ENCODE measurements at places on chromosomes 4 and X. TPM values are rescaled to one million over a fixed set of nuclear protein-coding genes. Genes with fewer than 3 reads are reported as not detected.
A peak's percentile ranks its signal among the peaks of the same experiment; 100 is the strongest.

Gene GRIA3
- 3.0 TPM for total RNA-seq

Gene NPY2R
- 0.41 TPM for total RNA-seq

Gene MGAT4D
- total RNA-seq, result not detected

Gene ARL9
- total RNA-seq, result 0.31 TPM

Gene BST1
- total RNA-seq, result not detected

Gene STK26
- total RNA-seq, result 92.5 TPM

Gene F9
- not detected for total RNA-seq

Gene DRP2
- 0.20 TPM for total RNA-seq

Gene RAB39B
- 9.3 TPM for total RNA-seq

Gene GAGE2A
- not detected for total RNA-seq

GRCh38 chrX:130857207-130857606 is 45.8 kb downstream of the ENOX2 start:
- no peak overlapping the region for H3K27ac ChIP-seq
- no peak overlapping the region for H3K4me3 ChIP-seq
- no peaks in the 10 kb centered on the region for H3K36me3 ChIP-seq
- no peaks in the 10 kb centered on the region for H3K4me1 ChIP-seq
- H3K27me3 ChIP-seq, result no peaks in the 10 kb centered on the region
- DNase-seq, result no peak

DNA sequence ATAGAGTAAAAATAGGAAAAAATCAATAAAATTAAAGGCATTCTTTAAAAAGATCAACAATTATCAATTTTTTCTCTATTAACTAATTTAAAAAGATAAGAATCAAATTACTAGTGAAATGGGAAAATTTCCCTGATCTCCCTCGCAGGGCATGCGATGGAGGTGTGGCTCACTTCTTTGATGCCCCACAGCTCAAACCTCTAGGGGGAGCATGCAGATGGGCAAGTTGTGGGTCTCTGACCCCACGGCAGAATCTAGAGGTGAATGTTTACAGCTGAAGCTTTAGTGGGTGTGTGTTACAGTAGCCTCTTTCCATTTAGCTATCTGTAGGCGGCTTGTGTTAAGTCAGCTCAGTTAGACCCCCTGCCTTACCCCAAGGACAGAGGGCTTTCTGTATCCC is 1348.8 kb downstream of the PCDH18 start:
- peak; percentile 15 for DNase-seq
- no peaks in the 10 kb centered on the region for H3K27me3 ChIP-seq
- H3K4me1 ChIP-seq, result no peaks in the 10 kb centered on the region
- H3K27ac ChIP-seq, result no peak overlapping the region

- no peaks in the 10 kb centered on the region for H3K4me1 ChIP-seq
- H3K4me3 ChIP-seq, result no peak overlapping the region
- peaks cover 4% of the 10 kb centered on the region for H3K27me3 ChIP-seq
- no peaks in the 10 kb centered on the region for H3K36me3 ChIP-seq
- H3K27ac ChIP-seq, result no peak overlapping the region
- no peak for DNase-seq
These were observed 46.6 kb upstream of the FAM47C start for GRCh38 chrX:36961590-36961989.

GRCh38 chr4:177008836-177009501 is 216.2 kb upstream of the VEGFC start:
- no peaks in the 10 kb centered on the region for H3K36me3 ChIP-seq
- no peak overlapping the region for H3K27ac ChIP-seq
- H3K27me3 ChIP-seq, result no peaks in the 10 kb centered on the region

- DNase-seq, result no peak
- no peak overlapping the region for H3K27ac ChIP-seq
- H3K4me1 ChIP-seq, result no peaks in the 10 kb centered on the region
- no peak overlapping the region for H3K4me3 ChIP-seq
These were observed 204.9 kb downstream of the MID1 start for GRCh38 chrX:10415306-10416001.

GRCh38 chr4:148447681-148448080 is 5.5 kb upstream of the NR3C2 start:
- H3K36me3 ChIP-seq, result no peaks in the 10 kb centered on the region
- peaks cover 7% of the 10 kb centered on the region for H3K4me1 ChIP-seq
- no peak for DNase-seq
- H3K27me3 ChIP-seq, result peaks cover 8% of the 10 kb centered on the region

- no peak overlapping the region for H3K27ac ChIP-seq
- peaks cover 3% of the 10 kb centered on the region for H3K4me1 ChIP-seq
- no peak for DNase-seq
- H3K27me3 ChIP-seq, result no peaks in the 10 kb centered on the region
- no peaks in the 10 kb centered on the region for H3K36me3 ChIP-seq
- H3K4me3 ChIP-seq, result no peak overlapping the region
These were observed 181.5 kb downstream of the SHROOM3 start for GRCh38 chr4:76616526-76616925.

DNA sequence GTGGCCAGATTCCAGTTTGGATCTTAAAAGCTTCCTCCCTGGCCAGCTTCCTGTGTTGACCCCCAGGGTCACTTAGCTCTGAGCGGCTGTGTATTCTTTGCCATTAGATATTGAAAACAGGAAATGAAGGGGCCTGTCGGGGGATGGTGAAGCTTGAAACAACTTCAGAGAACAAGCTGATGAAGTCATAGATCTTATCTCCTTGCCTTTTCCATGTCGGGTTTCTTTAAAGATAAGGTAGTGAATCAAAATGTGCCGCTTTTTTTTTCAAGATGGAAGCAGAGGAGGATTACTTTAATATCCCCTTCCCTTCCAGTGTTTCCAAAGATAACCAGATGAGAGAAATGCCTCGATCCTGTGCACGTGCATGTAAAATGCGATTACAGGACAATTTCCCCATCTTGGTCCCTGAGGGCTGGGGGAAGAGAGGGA is 508.5 kb downstream of the MID1IP1 start:
- H3K36me3 ChIP-seq, result no peaks in the 10 kb centered on the region
- H3K27ac ChIP-seq, result no peak overlapping the region
- no peak overlapping the region for H3K4me3 ChIP-seq
- H3K4me1 ChIP-seq, result no peaks in the 10 kb centered on the region

DNA sequence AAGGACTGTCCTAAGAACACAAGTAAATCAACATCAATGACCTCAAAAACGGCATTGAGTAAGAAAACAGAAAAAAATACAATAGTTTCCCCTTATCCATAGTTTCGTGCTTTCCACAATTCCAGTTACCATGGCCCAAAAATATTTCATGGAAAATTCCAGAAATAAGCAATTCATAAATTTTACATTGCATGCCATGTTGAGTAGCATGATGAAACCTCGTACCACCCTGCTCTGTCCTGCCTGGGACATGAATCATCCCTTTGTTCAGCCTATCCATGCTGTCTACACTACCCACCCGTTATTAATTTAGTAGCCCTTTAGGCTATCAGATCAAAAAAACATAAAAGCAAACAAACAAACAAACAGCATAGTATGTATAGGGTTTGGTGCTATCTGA is 51.1 kb downstream of the KLF3 start:
- no peak for DNase-seq
- H3K4me3 ChIP-seq, result no peak overlapping the region
- no peaks in the 10 kb centered on the region for H3K36me3 ChIP-seq
- no peaks in the 10 kb centered on the region for H3K4me1 ChIP-seq

DNA sequence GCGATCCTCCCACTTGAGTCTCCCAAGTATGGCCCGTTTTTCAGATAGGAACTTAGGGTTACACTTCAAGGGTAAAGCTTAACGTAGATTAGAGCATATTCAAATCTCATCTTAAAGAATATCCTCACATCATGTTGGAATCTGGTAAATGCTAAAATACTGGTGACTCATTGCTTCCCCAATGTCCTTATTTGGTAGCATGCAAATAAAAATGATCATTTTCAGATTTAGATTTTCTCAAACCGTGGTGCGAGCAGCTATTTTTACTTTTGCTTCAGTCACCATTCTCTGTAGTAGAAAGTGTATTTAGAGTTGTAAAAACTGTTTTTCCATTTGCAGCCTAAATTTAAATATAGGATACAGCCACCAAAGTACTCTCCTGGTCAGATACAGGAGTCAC is 101.5 kb upstream of the MAML3 start:
- no peak overlapping the region for H3K27ac ChIP-seq
- H3K36me3 ChIP-seq, result no peaks in the 10 kb centered on the region
- H3K4me3 ChIP-seq, result no peak overlapping the region
- DNase-seq, result no peak

DNA sequence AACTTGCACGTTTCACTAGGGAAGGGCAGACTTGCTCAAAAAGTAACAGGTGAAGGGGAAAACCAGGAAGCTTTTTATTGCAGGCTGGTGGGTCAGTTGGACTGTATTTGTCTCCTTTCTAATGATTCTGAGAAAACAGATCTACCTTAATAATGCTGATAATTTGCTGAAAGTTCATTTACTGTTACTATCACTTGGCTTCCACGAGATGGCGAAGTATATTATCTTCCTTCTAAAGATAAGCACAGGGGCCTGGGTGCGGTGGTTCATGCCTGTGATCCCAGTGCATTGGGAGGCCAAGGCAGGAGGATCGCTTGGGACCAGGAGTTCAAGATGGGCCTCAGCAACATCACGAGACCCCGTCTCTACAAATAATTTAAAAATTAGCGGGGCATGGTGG is 16.4 kb downstream of the CCKAR start:
- no peak overlapping the region for H3K4me3 ChIP-seq
- no peaks in the 10 kb centered on the region for H3K36me3 ChIP-seq
- no peaks in the 10 kb centered on the region for H3K4me1 ChIP-seq

DNA sequence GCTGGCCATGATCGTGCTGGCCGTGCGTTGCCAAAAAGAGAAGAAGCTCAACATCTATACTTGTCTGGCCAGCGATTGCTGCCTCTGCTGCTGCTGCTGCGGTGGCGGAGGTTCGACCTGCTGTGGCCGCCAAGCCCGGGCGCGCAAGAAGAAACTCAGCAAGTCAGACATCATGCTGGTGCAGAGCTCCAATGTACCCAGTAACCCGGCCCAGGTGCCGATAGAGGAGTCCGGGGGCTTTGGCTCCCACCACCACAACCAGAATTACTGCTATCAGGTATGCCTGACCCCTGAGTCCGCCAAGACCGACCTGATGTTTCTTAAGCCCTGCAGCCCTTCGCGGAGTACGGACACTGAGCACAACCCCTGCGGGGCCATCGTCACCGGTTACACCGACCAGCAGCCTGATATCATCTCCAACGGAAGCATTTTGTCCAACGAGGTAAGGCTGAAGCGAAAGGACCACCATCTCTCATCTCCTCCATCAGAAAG is 3.3 kb downstream of the PCDH10 start:
- no peaks in the 10 kb centered on the region for H3K36me3 ChIP-seq
- no peak for DNase-seq
- H3K27ac ChIP-seq, result no peak overlapping the region
- peaks cover 17% of the 10 kb centered on the region for H3K4me1 ChIP-seq
- H3K27me3 ChIP-seq, result peaks cover 55% of the 10 kb centered on the region

- peak; percentile 55 for DNase-seq
- H3K27me3 ChIP-seq, result peaks cover 14% of the 10 kb centered on the region
- peaks cover 27% of the 10 kb centered on the region for H3K4me1 ChIP-seq
- H3K4me3 ChIP-seq, result no peak overlapping the region
These were observed 98.1 kb upstream of the MSX1 start for GRCh38 chr4:4761128-4761982.

- no peaks in the 10 kb centered on the region for H3K4me1 ChIP-seq
- H3K27ac ChIP-seq, result no peak overlapping the region
- no peaks in the 10 kb centered on the region for H3K27me3 ChIP-seq
- H3K36me3 ChIP-seq, result no peaks in the 10 kb centered on the region
- no peak overlapping the region for H3K4me3 ChIP-seq
These were observed 73.5 kb downstream of the MOSPD2 start for GRCh38 chrX:14946606-14947155.

GRCh38 chr4:93299118-93299517 is 529.4 kb upstream of the ATOH1 start:
- no peak overlapping the region for H3K27ac ChIP-seq
- H3K4me3 ChIP-seq, result no peak overlapping the region

DNA sequence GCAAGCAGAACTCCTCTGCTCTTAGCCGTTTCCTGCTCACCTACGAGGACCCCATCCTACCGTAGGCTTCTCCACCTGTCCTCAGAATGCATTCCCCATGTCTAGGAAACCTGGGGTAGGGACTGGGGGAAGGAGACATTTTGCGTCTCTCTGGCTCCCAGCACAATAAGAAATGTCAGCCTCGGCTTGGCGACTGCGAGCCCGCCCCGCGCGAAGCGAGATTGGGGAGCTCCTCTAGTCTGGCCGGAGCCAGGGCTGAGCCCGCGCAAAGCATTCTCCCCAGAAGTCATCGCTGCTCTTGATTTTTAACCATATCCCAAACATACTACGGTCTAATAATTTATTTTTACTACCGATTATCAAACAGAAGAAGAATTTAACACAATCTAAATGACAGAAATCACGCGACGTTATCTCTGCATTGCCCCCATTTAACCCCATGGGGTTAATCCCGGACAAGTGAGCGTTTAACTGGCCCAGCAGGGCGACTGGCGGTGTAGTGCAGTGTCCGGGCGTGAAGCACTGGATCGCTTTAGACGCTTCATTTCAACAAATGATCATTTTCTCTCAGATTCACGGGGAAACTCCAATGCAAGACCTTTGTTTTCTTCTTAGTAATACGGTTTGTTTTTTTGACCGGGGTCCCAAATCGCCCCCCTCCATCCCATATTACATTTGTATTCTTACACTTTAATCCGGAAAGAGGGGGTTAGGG is 8.0 kb upstream of the PITX2 start:
- H3K4me3 ChIP-seq, result peak overlapping the region; percentile 66
- peaks cover 29% of the 10 kb centered on the region for H3K4me1 ChIP-seq
- no peaks in the 10 kb centered on the region for H3K36me3 ChIP-seq
- no peak overlapping the region for H3K27ac ChIP-seq

DNA sequence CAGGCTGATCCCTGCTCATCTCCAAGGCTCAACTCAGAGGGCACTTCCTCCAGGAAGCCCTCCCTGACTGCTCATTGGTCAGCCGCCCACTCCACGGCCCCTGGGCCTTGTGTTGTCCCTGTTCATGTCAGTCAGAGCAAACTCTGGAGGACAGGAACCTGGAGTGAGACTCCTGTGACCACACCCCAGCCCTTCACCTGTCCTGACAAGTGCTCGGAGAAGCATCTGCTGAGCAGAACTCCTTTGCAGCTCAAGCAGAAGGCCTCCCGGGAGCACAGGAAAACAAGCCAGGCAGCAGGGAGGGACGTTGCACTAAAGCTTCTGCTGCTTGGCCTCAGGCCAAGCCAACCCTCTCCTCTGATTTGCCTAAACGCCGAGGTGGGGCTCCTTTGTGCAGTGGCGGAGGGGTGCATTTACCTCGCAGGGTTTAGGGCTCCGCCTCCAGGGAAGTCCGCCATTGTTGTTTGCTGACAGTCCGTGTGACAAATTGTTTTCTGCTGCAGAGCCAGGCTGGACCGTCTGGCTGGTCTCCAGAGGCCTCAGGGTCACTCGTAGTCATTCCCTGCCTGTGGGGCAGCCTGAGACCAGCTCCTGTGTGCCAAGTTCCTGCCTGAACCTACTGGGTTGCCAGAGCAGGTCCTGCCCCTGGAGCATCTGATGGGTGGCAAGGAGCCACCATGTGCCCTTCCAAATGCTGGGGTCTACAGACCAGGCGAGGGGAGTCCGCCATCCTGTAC is 61.8 kb downstream of the C4orf50 start:
- H3K4me3 ChIP-seq, result no peak overlapping the region
- DNase-seq, result no peak
- peaks cover 2% of the 10 kb centered on the region for H3K27me3 ChIP-seq
- no peak overlapping the region for H3K27ac ChIP-seq
- H3K4me1 ChIP-seq, result peaks cover 3% of the 10 kb centered on the region

- H3K4me3 ChIP-seq, result no peak overlapping the region
- peaks cover 2% of the 10 kb centered on the region for H3K36me3 ChIP-seq
- no peak for DNase-seq
- no peak overlapping the region for H3K27ac ChIP-seq
These were observed 109.6 kb downstream of the NHSL2 start for GRCh38 chrX:72020204-72020603.

- H3K27ac ChIP-seq, result no peak overlapping the region
- no peak for DNase-seq
- no peaks in the 10 kb centered on the region for H3K4me1 ChIP-seq
- H3K4me3 ChIP-seq, result no peak overlapping the region
- H3K27me3 ChIP-seq, result no peaks in the 10 kb centered on the region
These were observed 72.8 kb downstream of the SMIM20 start for GRCh38 chr4:25986807-25987206.
